ENCODE measurements at places on chromosomes 5 and 9. TPM values are rescaled to one million over a fixed set of nuclear protein-coding genes. Genes with fewer than 3 reads are reported as not detected.

IFNA13 gene
- total RNA-seq: not detected

PFN3 gene
- total RNA-seq: not detected

MEF2C gene
- 0.25 TPM for total RNA-seq

OR1Q1 gene
- total RNA-seq: not detected

IFNA21 gene
- not detected for total RNA-seq

POLE3 gene
- 86.4 TPM for total RNA-seq

ATP10B gene
- not detected for total RNA-seq

LHX2 gene
- not detected for total RNA-seq

Data from T-helper 2 cell treated with Interferon-gamma antibody and Interleukin-4, amounts not matched to agents 100 ng/mL and 5 ng/mL, for 36 hours (primary cell).